ENCODE measurements at places on chromosomes 2 and 18.

GRCh38 chr18:78445880-78446279, 533.7 kb upstream of the SALL3 start:
- no peak for DNase-seq

DNA sequence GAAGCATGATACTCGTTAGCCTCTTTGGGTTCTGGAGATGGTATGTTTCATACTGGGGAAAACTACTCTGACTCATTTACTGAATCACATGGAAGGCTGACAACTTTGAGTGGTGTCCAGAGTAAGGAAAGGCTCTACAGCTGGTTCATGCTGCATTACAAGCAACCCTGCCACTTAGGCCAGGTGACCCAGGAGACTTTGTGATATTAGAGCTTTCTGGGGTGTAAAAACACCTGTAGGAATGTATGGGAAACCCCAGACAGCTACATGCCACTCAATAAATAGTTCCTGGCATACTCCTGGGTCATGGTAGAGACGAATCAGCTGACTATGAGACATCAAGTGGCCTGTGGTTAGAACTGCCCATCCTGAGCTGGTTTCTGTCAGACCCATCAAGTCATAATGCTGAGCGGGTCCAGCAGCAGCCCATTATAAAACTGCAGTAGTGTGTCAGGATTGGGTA, 21.3 kb upstream of the TCF7L1 start:
- peak; percentile 65 for DNase-seq

GRCh38 chr2:217727801-217728200, 275.0 kb downstream of the TNS1 start:
- peak; percentile 25 for DNase-seq

DNA sequence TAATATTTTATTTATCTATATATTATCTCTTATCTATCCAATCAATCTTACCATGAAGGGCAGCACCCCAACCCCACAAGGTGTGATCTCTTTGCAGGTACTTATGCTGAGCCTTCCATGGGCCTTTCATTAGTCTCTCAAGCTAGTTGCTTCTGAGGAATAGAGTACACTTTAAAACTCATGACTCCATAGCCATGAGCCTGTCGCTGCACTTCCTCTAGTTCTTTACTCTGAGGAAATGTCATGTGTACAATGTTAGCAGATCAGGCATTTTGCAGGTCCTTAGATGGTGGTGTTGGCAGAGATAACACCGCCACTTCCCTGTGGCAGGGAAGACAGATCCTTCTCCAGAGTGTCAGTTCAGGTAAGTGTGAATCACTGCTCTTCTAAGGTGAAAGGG, 29.5 kb upstream of the STAT4 start:
- no peak for DNase-seq

DNA sequence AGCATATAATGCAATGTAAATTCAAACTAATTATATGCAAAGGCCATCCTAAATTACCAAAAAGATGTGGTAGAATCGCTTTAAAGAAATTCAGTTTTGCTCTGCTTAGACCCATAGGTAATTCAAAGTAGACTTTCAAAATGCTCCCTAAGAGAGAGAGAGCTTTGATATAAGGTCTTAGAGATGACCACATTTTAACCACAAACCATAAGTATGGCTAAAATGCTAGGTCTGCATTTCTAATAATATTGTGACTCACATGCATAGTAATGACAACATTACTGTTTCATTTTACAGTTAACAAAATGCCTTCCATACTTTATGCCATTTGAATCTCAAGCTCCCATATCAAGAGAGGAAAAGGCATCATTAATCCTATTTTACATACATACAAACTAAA, 144.5 kb downstream of the RAD51AP2 start:
- DNase-seq = peak; percentile 53

DNA sequence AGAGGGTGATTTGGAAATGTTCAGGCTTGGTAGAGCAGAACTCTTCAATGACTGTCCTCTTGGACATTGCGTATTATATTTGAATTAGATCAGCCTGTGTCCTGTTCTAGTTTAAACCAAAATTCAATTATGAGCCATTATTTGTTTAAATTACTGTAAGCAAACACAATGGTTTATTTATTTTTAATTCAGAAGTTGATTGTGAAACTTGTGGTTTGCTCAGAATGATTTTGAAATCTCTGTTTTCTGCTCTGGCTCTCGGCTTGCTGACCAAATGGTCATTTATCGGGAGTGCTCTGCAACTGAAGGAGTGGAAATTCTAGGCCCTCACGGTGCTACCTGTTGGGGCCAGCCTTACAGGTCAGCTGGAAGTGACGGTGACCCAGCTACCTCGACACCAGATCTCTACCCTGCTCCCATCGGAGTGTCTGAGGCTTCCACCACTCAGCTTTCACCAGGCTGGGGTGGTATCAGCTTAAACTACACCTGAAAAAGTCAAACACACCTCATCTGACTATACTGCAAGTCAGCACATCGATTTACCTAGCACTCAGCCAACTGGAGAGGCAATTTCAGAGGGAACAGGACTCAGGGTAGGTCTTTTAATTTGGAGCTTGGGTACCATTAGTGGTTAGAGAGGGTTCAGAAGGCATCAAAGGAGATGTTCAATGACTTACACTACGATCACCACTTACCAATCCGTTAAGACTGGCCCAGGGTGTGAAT, 36.8 kb upstream of the GPD2 start:
- no peak for DNase-seq

DNA sequence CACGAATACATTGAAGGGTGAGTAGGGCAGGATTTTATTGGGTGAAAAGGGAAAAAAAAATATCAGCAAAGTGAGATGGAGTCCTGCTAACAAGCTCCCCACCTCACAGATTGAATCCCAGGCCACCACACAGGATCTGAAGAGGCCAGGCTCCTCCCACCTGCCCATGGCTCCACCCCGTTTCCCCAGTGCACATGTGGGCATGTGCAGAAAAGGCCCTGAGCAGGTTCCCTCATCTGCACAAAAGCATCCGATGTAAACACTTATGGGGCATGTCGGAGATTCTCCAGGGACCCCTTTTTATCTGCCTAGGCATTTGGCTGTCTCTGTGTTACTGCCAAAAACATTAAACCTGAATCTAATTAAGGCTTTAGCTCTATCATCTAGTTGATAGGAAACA, 35.2 kb downstream of the SKA1 start:
- no peak for DNase-seq

- no peak for DNase-seq
Observed at GRCh38 chr2:240868286-240869108, at the start of gene AGXT. Gene AGXT, plus strand, starts transcription at chr2:240868824. Its CDS starts 42 bp downstream, at chr2:240868866.

DNA sequence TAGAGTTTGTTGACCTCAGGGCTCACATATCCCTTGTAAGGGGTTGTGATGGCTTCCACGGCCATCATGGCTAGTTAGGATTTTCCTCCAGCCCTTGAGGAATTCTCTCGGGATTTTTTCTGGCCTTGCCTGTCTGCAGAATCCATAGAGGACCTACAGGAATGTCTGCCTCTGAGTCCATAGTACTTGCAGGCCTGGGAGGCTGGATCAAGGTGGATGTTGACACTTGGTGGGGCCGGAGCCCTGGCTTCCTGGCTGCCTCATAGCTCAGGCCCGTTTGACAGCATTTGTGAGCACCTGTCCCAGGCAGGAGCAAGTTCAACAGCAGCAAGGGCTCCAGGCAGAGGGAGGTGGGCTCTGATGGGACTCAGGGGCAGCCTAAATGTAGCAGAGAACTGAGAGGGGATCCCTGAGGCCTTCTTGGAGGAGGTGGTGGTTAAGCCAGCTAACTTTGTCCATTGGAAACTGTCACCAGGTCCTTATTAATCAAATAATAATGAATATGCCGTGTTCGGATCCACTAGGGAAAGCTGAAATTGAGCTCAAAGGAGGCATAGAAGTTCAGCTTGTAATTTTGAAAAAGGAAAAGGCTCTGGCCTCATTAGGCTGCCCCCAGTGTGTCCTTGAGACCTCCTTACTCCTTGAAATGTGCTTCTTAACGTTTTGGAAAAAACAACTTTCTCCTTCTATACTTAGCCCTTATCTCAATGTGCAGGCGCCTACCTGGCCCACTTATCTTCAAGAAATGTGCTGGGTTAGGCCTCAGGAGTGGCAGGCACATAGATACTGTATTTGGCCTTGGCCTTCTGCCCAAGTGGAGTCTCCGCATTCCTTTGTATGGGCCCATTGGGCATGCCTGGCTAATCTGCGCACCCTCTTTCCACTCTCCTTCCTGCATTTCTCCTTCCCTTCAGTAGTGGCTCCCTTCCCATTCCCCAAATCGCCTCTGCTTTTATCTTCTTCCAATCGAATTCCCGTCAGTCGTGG, 66.9 kb downstream of the HPCAL1 start:
- DNase-seq = no peak

DNA sequence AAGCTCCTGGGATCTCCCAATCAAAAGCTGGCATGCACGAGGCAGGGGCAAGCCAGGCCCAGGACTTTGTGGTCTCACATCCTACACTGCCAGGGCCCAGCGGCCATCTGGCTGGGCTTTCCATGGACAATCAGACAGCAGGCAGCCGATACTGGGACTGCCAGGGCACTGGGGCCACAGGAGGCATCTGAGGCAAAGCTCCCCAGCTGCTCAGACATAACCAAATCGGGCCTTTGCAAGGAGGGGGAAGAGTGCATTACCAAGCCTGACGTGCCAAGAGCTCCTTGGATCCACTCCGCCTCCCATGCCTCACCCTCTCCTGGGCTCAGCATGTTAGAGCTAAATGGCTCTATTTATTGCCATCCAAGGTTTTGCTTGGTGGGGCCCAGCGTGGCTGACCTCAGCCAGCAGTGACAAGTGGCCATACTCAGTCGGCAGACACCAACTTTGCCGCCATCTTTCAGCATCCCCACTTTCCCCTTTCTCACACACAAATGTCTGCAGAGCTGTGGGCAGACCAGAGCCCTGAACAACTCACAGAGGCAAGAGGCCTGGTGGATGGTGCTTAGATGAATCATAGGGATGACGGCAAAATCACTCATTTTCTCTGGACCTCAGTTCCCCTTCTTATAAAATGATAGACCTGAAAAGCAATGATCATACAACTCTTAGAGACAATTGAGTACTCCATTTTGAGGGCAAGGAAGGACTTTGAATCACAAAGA, 200.8 kb downstream of the TTC32 start:
- peak; percentile 17 for DNase-seq

DNA sequence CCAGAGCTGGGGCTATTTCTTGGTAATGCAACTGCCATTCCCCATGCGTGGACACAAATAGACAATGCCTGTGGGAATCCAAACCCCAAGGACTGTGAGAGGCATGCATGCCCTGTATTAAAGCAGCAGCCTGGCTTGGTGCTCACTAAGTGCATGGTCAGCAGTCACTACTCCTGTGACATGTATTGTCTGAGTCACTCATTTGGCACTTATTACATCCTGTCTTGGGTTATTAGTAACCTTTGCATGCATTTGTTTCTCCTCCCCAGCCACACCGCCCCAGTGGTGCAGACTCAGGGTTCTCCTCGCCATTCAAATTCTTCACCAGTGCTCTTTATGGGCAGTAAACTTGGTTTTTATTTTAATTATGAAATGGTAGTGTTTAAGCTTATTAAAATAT, 30.2 kb downstream of the PRKCE start:
- peak; percentile 93 for DNase-seq

- DNase-seq = no peak
Observed at GRCh38 chr2:70030724-70031420, 56.4 kb upstream of the PCBP1 start.

DNA sequence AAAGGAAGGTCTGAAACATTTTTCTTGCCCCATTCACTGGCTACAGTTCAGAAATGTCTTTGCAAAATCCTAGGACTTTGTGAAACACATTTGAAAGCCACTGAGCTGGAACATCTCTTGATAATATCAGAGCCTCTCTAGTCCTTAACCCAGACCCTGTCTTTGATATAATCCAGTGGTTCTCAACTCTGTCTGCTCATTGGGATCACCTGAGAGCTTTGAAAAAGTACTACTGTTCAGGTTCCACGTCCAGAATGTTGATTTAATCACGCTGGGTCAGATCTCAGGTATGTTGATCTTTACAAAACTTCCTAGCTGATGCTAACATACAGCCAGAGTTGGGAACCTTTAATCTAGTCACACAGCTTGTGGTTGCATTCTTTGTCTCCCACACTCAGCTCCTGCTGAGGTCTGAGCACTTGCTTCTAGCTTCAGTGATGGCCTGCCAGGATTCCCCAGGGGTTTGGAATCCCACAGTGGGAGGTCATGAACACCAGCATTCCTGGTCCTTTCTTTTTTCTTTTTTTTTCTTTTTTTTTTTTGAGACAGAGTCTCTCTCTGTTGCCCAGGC, 262.7 kb downstream of the SETBP1 start:
- peak; percentile 35 for DNase-seq

DNA sequence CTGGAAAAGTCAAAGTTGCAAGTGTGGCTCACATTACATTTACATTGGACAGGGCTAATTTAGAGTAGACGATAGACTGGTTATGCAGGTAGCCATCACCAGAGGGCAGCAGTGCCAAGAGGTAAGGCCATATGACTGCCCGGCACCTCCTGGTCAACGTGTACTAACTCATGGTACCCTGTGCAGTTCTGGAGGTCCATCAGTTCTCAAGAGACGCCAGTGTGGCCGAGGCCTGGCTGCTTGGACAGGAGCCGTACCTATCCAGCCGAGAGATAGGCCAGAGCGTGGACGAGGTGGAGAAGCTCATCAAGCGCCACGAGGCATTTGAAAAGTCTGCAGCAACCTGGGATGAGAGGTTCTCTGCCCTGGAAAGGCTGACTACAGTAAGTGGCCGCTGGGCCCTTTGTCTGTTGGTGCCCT, 65.8 kb upstream of the EML6 start:
- DNase-seq = peak; percentile 31

GRCh38 chr2:20391951-20392699, 41.5 kb upstream of the PUM2 start:
- DNase-seq = peak; percentile 42

DNA sequence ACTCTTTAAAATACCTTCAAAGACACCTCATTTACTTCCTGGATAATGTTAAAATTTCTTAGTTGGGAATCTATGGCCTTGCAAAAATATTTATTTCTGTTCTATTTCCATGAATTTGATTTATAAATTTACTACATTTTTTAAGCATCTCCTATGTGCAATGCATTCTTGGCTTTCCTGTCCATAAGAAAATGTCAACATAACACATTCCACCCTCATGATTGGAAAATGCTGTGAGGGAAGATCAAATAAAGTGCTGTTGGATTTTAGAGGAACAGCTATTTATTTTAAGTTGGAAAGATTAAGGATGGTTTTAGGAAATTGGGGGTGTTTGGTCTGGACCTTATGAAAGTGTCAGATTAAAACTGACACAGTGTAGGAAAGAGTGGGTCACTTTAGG, 45.4 kb upstream of the MC4R start:
- no peak for DNase-seq

GRCh38 chr18:27711382-27711781, 465.5 kb downstream of the CDH2 start:
- DNase-seq = no peak

DNA sequence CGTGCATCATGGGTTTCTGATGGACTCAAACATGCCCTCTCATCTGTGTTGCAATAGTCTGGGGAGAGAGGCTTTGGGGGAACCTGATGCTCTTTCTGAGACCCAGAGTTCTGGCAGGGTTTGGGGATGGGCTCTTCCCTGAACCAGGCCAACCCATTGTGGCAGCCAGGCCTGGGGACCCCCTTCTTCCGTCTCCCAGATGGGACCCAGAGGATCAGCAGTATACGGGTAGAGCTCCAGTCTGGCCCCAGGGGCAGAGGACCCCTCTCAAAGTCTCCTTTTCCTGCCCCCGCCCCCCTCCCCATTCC, 333.7 kb downstream of the DYSF start:
- DNase-seq = no peak

Data from HT1080 (cell line).